ENCODE measurements at places on chromosomes 4 and X.
A peak's percentile ranks its signal among the peaks of the same experiment; 100 is the strongest.

DNA sequence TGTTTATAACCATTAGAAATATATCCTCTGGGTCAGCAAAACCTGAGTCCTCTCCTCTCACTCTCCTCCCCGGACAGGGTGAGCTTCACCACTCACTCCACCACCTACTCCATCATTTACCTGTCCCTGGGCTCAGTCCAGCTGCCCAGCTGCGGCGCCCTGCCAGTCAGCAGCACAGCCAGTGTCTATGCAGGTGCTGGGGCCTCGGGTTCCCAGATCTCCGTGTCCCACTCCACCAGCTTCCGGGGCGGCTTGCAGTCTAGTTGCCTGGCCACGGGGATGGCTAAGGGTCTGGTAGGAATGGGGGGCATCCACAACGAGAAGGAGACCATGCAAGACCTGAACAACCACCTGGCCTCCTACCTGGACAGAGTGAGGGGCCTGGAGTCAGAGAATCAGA lies 662.2 kb upstream of the ACTRT1 start:
- no peak for DNase-seq

DNA sequence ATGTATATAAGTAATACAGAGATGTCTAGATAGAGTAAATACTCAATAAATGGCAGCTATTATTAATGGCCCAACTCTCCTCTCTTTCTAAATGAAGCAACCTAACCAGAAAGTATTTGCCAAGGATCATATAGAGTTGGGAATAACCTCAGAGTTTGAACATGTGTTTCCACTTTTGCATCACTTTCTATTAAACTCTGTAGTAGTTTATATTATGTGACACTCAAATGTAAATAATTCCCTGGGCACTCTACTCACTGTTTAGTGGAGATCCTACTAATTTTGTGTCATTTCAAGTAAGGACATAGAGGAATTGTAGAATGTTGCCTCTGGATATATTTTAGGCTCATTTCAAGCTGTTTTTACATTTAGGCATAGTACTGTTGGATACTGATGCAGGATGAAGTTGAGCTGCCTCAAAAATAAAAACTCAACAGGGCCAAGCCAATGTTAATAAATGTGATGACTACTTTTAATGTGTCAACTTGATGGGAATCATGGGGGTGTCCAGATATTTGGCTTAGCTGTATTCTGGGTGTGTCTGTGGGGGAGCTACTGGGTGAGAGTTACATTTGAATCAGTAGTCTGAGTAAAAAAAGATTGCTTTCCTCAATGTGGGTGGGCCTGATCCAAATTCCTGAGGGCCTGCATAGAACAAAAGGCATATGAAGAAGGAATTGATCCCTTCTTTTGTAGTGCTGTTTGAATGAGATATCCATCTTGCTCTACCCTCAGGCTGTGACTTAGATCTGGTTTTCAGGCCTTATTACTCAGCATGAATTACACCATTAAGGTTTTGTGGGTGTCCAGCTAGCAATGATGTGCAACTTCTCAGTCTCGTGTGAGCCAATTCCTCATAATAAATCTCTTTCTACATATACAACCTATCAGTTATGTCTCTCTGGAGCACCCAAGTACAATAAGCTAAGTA lies 1368.2 kb downstream of the STIM2 start:
- DNase-seq, result peak; percentile 89

DNA sequence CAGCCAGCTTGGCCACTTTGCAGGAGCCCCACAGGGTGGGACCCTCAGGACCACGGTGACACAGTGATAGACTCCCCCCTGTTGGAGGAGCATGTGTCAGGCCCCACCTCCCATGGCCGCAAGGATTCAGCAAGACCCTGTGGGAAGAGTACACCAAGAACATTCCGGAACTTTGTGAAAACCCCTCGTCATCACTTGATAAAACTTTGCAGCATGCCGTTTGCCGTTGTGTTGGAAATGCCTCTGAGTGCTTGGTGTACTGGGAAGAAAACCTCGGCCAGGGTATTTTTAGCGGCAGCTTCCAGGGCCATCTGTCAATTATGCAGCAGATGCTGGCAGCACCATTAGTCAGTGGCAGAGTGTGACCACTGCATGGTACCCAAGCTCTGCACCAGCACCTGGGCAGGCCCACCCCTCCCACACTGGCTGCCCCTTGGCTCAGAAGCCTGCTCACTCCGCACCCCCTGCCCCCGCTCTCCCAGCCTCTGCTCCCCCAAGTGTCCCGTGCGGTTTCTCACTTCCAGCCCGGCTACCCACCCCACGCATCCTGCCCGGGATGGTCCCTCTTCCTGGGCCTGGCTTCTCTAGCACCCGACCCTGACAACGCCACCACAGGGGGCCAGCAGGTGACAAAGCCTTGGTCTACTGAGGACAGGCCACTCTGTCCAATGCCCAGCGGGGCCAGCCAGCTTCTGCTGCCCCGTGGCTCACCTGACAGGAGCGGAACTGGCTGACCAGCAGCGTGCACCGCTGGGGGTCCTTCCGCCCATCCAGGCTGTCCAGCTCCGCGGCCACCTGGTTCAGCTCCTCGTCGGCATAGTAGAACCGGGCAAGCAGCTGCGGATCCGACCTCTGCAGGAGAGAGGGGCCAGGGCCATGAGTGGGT lies 65.0 kb downstream of the ZFYVE28 start:
- no peak for DNase-seq

- DNase-seq, result no peak
These were observed 40.6 kb upstream of the NAP1L5 start for GRCh38 chr4:88738180-88738579.

GRCh38 chr4:106194801-106195200 lies 121.2 kb downstream of the TBCK start:
- no peak for DNase-seq

DNA sequence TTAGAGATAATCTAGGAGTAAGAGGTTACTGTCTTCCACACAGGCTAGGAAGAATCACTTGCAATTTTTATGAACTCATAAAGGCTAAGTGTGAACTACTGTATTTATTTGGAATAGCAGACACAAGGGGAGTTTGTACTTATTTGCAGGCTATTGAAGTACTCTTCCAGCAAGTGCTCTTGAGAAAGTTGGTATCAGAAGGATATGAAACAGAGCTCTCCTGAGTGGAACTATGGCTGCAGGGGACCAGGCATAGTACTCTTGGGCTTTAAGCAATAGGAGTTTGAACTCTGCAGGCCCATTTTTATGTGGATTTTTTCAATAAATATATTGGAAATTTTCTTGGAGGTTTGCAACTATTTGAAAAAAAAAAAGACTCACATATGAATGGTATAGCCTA lies 756.3 kb upstream of the ATOH1 start:
- DNase-seq, result no peak

- DNase-seq, result no peak
These were observed 166.2 kb downstream of the RAPGEF2 start for GRCh38 chr4:159269116-159269515.

DNA sequence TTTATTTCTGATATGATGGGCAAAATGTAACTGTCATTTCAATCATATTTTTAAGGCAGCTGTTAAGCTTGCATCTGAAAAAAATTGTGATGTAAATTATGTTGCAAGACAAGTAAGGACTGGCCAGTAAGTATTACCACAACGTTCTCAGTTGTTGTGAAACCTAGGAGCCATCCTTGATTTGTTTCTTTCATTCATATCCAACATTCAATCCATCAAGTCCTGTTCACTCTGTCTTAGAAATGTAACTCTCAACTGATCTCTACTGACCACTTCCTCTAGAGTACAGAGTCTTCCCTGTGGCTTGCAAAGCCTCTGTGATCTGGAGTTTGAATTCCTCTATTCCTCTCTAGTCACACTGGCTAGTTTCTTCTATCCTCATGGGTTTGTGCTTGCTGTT lies 161.4 kb upstream of the MAD2L1 start:
- DNase-seq, result peak; percentile 9

- DNase-seq, result no peak
These were observed 266.2 kb upstream of the CASK start for GRCh38 chrX:42189576-42189975.

DNA sequence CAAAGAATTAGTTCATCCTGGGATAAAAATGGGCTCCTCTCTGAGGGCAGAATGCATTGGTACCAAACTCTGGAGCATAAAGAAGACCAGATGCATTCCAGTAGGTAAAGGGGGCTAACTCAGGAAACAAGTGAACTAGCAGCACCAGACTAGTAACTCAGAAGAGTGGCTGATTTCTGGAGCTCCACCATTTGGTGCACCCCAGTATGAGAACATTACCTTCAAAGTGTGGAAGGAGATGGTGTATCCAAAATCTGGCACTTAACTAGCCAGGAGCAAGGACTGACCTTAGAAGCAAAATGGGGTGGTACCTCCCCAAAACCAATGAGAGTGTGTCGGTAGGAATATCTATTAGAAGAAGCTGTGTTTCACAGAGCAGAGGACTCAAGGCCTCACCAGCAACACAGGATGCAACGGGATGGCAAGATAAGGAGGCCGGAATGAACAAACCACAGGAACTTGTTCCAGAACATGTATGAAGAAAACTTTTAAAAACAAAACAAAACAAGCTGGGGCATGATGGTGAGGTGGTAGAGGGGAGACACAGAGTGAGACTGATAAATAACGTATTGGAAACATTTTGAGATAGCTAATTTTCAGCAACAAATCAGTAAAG lies 142.3 kb downstream of the INPP4B start:
- no peak for DNase-seq

DNA sequence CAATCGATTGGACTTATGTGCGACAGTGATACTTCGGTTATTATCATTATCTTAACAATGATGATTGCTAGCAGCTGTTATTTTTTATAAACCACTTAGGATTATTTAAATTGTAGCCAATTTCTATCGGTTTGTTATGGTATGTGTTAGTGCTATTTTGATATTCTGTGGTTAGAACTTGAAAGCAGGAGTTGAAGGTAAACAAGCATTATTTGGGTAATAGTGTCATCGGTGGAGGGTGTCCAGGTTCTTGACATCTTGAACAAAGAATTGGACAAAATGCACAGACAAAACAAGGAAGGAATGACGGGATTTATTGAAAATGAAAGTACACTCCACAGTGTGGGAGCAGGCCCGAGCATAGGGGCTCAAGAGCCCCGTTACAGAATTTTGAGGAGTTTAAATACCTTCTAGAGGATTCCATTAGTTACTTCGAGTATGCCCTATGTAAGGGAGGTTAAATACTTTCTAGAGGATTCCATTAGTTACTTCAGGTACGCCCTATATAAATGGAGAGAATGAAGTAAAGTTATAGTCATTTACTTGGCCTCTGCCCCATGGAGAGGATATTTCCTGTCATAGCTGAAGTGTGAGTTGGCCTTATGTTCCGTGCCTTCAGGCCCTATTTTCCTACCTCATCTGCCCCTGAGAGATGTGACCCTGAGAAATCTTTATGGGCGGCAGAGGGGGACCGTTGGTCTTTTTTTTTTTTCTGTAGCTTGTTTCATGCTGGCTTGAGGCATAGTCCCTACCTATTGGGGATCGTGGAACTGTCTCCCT lies 13.1 kb downstream of the MOB1B start:
- DNase-seq, result peak; percentile 39

- no peak for DNase-seq
These were observed 33.1 kb downstream of the IL15 start for GRCh38 chr4:141669501-141669900.

GRCh38 chrX:68698942-68699341 lies 51.5 kb downstream of the STARD8 start:
- DNase-seq, result no peak

DNA sequence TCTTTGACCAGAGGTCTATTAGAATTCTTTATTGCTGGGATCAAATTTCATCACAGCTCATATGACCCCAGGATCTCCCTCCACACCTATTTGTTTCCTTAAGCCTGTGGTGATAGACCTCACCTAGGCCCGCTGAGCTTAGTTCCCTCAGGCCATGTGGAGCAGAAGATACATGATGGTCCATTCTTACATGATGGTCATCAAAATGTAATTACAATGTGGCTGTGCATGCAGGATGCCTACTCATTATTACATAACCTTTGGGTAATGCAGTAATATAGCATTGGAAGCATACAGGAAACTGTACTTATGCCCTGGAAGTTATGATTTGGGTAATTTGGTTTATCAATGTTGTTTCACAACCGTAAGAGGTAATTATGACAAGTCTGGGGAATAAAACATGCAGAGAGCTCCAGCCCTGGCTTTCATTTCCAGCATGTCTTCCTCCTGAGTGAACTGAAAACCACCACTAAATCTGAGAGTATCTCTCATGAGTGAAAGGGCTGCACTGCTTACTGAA lies 67.0 kb upstream of the AGA start:
- no peak for DNase-seq

GRCh38 chrX:115561605-115562479 lies 868 bp downstream of the PLS3 start:
- peak; percentile 43 for DNase-seq

- no peak for DNase-seq
These were observed 321.2 kb upstream of the SPOCK3 start for GRCh38 chr4:167555338-167556022.

DNA sequence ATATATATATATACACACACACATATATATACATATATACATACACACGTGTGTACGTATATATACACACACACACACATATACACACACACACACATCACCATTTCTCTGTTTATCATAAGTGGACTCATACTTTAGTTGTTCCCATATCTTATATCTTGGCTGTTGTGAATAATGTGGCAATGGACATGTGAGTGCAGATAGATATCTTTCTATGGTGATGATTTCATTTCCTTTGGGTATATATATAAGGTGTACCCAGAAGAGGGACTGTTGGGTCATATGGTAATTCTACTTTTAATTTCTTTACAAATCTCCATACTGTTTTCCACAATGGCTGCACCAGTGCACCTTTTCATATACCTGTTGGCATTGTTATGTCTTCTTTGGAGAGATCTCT lies 105.9 kb downstream of the LARP1B start:
- DNase-seq, result no peak

DNA sequence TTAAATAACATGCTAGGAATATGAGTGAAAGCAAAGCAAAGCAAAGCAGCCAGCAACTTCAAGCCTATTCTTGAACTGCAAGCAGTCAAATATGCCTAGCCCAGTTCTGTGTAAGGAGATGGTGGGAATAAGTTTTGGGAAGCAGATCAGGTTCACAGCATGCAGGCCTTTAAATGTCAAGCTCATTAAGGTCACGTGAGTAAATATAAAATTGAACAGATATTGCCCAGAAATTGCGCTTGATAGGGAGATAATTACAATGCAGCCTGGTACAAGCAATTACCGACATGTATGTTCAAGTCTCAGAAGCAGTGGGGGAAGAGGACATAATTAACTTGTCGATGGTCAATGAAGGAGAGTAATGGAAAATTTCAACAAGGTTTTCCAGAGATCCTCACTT lies 6.0 kb downstream of the GNPDA2 start:
- DNase-seq, result no peak

DNA sequence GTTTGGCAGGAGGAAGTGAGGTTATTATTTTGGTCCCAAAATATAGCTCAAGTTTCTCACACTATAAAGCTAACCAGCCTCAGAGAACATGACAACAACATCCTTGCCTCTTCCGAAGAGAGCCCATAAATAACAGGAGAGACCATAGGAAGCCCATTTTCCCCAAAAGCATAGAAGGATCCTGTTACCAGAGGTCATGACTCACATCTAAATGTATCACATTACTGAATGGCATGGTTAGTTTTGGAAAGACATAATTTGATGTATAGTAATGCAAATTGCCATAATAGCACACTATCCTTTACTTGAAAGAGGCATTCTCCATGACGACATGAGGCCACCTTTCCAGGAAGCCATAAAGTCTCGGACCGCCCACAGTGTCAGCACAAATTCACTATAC lies 238.8 kb upstream of the GRIA3 start:
- DNase-seq, result peak; percentile 15

GRCh38 chr4:127162741-127163140 lies 470.0 kb upstream of the INTU start:
- peak; percentile 79 for DNase-seq
